ENCODE measurements at places on chromosomes 3 and 15. TPM values are rescaled to one million over a fixed set of nuclear protein-coding genes. Genes with fewer than 3 reads are reported as not detected.
A peak's percentile ranks its signal among the peaks of the same experiment; 100 is the strongest.

DNA sequence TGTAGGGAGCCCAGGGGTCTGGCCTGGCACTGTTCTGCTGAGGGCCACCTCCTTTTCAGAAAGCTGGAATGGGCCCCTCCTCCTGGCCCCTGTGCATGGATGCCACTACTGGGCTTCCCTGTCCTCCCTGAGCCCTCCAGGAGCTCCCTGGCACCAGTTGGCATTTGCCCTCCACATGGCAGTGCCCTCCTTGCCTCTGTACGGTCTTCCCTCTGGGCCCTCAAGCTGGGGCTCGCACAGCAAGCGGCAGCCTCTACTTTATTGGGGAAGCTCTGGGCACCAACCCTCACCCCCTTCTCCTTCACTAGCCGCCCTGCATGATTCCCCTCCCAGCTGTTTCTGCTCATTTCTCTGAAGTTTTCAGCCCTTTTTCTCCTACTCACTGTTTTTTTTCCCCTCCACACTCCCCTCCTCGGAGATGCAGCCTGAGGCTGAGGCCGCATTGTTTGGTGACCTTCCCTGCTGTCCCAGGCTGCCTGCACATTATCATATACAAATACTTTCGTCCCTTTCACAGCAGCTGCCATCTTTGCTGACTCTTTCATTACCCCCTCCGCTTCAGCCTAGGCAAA, 127.3 kb downstream of the EEFSEC start:
- DNase-seq: no peak

- no peak for DNase-seq
Observed at GRCh38 chr15:80002267-80002666, 31.3 kb upstream of the BCL2A1 start.

DNA sequence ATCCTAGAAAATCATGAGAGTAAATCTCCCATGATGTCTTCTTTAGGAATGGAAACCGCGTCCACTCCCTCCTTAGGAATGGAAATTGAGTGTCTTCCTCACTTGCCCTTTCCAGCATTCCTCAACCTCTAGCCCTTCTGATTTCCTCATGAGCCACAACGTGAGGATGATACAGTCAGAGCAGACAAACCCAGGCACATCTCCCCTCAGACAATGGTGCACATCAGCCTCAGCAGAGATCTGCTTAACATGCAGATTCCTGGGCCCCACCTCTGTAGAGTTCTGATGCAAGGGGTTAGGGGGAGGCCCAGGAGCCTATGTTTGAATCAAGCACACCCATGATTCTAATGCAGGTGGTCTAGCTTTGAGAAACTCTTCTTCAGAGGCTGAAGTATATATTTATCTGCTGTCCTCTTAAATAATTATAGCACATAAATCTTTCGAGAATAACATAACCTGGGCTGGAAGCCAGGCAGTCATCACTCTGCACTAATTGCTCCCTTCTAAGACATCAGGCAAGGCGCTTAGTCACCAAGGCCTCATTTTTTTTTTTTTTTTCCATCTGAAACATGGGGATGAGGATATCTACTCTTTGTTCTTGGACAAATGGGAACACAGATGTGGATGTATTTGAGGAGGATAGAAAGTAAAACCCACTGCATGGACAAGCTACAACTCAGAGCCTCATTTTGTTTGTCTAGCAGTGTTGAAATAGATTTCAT, 81.7 kb downstream of the PRICKLE2 start:
- no peak for DNase-seq

Gene IRAK2
- total RNA-seq: 4.5 TPM

DNA sequence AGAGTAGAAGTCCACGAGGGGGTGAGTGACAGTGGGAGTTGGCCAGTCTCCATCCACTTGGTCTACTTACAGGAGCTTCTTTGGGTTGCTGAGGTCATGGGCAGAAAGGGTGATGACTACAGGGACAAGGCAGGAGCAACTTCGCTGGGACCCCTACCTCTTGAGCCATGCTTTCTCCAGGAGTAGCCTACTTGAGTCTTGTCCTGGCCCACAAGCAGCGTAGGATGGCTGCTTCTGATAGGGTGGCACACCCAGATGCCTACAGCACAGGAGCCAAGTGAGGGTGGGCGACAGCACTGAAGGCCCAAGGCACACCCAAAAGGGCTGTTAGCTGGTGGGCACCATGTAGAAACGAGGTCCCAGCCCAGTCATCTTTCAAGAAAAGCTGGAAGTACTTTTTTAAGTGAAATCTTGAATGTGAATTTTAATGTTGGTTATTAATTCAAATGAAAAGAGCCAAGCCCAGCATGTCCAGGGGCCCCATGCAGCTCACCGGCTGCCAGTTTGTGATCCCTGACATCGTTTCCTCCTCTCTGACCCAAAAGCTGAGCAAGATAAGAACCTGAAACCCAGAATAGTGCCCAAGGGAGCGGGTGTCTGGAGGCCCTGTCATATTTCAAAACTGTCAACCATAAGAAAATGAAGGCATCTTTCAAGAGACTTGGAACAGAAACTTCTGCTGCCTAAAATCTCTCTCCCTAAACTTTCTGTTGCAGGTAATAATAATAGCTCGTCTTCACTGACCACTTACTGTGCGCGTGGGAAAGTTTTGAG, 2.2 kb upstream of the CPEB1 start:
- no peak for DNase-seq

DNA sequence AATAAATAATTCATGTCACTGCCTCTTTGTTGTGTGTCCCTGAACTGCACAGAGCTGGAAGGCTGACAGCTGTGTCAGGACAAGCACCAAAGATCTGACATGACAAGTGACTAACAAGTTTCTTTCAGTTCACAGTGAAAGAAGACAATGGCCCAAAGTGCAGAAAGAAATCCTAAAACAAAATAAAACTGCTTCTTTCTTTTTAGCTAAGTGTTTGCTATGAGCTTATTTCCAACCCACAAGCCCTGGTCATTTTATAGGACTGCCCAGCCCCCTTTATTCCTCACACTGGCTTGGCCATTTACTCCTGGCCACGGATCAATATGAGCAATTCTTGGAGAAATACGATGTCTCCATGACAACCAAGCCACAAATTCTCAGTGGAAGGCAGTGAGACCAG, 238.5 kb downstream of the WDR72 start:
- no peak for DNase-seq

GRCh38 chr3:158571969-158572765, 1.2 kb downstream of the MLF1 start:
- no peak for DNase-seq

Gene EIF2B5
- 19.6 TPM for total RNA-seq

Gene HOMER2
- total RNA-seq: 61.3 TPM

Gene LTK
- 2.3 TPM for total RNA-seq

DNA sequence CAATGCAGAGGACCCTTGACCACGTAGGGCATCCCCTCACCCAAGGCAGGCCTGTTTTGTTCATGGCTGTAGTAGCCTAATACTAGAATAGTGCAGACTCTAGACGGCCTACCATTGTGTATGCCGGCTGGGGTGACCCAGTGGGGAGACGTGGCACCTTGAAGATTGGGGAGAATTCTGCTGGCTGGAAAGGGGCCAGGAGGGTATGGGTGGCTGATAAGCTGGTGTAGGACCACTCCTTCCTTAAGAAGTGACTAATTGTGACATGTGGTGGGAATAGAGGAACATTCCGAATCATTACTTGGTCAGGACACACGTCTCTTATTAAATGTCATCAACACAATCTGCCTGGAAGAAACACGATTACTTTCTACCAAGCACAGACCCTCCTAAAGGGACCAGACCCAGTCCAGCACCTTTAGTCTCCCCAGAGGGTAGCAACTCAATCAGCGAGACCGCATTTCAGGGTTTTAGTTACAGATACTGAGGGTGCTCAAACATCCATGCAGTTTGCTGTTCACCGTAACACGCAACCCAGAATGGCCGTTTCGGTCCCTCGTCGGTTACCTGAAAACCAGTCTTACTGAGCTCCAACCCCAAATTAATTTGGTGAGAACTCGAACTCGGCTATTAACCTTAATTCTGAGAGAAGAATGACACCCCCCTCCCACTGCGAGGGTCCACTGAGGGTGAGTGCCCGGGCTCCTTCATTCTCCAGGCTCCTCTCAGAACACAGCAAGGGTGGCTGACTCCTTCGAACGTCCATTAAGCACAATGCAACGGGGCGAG, 1.6 kb upstream of the KLF13 start:
- no peak for DNase-seq

- DNase-seq: no peak
Observed at GRCh38 chr3:197906850-197907187, 43.2 kb upstream of the RPL35A start.

GRCh38 chr3:120424506-120424905, 26.3 kb downstream of the FSTL1 start:
- no peak for DNase-seq

Gene ISLR2
- total RNA-seq: 0.30 TPM

Gene FMN1
- 1.2 TPM for total RNA-seq

DNA sequence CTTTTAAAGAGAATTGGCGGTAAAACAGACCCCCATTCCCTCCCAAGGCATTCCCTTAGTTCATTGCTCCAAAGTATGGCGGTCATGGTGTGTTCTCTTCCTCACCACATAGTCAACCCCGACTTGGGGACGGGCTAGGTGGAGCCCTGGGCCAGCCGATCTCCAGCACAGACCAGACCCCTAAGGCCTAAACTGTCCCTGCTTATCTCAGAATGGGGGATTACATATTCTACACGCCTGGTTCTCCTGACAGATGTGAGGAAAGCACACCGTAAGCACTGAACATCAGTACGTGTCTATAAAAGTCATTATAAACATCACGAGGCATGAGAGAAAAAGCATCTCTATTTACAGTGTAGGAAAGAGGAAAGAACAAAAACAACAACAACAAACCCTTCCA, 244.5 kb upstream of the STT3B start:
- DNase-seq: no peak

Gene BFSP2
- total RNA-seq: not detected

- no peak for DNase-seq
Observed at GRCh38 chr3:18740631-18741583, 315.8 kb upstream of the SATB1 start.

DNA sequence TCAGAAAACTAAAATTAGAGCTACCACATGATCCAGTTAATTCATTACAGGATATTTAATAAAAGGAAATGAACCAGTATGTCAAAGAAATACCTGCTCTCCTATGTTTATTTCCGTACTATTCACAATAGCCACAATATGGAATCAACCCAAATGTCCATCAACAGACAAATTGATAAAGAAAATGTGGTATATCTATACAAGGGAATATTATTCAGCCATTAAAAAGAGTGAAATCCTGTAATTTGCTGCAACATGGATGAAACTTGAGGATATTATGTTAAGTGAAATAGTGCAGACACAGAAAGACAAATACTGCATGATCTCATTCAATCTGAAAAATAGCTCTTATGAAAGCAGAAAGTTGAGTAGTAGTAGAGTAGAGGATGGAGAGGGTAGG, 33.7 kb upstream of the ALCAM start:
- DNase-seq: no peak

Gene ITIH3
- 779 TPM for total RNA-seq

Gene FRMD5
- not detected for total RNA-seq

GRCh38 chr3:50708620-50709019, 33.9 kb downstream of the DOCK3 start:
- DNase-seq: no peak

Gene SNTN
- total RNA-seq: not detected

Gene GOLGA8Q
- 0.53 TPM for total RNA-seq

Gene HCLS1
- 15.4 TPM for total RNA-seq

Gene MESP1
- total RNA-seq: 3.1 TPM

- no peak for DNase-seq
Observed at GRCh38 chr3:53547327-53547726, 52.9 kb downstream of the CACNA1D start.

- DNase-seq: no peak
Observed at GRCh38 chr3:171774521-171774920, 35.8 kb downstream of the PLD1 start.

DNA sequence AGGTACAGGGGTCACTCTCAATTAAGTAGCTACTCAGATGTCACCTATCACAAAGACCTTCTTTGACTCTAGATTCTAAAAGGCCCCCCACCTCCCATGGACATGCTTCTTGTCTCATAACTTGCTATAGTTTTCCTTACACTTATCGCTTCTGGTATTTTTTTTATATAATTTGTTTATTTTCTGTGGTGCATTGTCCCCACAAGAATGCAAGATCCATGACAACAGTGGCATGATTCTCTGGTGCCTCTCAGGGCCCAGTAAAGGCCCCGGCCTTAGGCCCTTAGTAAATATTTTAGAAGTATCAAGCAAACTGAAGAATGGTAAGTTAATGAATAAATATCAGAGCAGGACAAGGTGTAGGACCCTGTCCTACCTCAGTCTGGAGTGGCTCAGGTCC, 248.6 kb downstream of the CBLB start:
- no peak for DNase-seq

GRCh38 chr15:60297047-60297446, 100.7 kb downstream of the ANXA2 start:
- no peak for DNase-seq

- no peak for DNase-seq
Observed at GRCh38 chr3:116233711-116234357, 211.5 kb downstream of the LSAMP start.

GRCh38 chr3:60081381-60082095, 1031.7 kb upstream of the CFAP20DC start:
- DNase-seq: no peak

DNA sequence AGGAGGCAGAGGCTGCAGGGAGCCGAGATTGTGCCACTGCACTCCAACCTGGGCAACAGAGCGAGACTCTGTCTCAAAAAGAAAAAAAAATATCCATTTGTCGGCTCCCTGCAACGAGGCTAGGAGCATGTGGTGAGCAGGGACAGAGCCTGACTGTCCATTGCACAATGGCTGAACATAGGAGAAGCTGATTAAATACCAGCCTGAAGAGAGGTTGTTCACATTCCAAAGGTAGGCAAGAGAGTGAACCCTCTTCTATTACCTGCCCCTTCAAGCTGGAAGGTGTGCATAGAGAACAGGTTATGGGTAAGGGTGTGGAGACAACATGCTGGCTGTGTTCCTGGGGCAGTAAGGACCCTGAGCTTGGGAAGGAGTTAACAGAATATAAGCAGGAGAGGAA, 78.7 kb downstream of the DAPK2 start:
- DNase-seq: peak; percentile 44

Gene SAXO2
- total RNA-seq: 0.58 TPM

Gene UBA7
- 33.2 TPM for total RNA-seq

DNA sequence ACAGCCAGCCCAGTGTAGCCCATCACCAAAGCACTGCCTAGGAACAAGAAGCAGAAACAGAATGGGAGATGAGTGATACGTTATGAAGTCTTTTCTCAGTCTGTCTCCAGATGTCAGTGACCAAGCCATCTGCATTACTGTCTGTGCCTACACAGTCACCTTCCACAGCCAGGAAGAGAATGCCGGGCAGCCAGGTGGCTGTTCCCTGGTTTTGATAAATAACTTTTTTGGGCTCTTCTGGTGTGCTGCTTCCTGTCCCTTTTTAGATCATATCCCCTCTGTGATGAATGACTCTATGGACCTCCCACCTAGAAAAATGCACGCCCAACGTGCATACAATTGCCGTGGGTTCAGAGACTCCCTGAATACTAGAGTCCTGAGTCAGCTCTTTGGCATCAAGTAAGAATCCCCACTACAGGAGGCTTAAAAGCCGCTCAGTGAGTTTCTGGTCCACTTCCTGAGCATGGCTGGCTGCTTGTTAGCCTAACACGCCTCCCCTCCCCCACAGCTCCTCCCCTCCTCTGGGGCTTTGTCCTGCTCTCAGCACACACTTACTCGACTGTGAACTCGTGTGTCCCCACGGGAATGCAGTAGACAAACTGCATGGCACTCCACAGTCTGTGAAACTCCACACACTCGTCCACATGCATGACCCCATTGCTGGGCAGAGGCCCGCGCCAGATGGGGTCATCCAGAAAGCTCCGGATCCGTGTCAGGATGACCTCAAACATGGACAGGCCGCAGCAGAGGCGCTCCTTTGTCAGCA, 34.7 kb downstream of the NIPA2 start:
- DNase-seq: no peak

Measured in left lobe of liver (tissue), 2 donors.